ENCODE measurements at places on chromosomes 3 and 15. TPM values are rescaled to one million over a fixed set of nuclear protein-coding genes. Genes with fewer than 3 reads are reported as not detected.

ANKUB1 gene
- total RNA-seq: not detected

EIF5A2 gene
- total RNA-seq: 13.9 TPM

OXTR gene
- 11.7 TPM for total RNA-seq

FOXL2 gene
- 3.4 TPM for total RNA-seq

ARPIN gene
- 12.6 TPM for total RNA-seq

OR5AC2 gene
- not detected for total RNA-seq

GRK7 gene
- total RNA-seq: not detected

PSMA4 gene
- 402 TPM for total RNA-seq

MST1R gene
- 8.6 TPM for total RNA-seq

THOC7 gene
- total RNA-seq: 67.6 TPM

EXD1 gene
- total RNA-seq: not detected

PARP6 gene
- total RNA-seq: 53.4 TPM

KBTBD12 gene
- not detected for total RNA-seq
